ELF-1 (cell line): ENCODE measurements at places on chromosomes 2 and 18.

DNA sequence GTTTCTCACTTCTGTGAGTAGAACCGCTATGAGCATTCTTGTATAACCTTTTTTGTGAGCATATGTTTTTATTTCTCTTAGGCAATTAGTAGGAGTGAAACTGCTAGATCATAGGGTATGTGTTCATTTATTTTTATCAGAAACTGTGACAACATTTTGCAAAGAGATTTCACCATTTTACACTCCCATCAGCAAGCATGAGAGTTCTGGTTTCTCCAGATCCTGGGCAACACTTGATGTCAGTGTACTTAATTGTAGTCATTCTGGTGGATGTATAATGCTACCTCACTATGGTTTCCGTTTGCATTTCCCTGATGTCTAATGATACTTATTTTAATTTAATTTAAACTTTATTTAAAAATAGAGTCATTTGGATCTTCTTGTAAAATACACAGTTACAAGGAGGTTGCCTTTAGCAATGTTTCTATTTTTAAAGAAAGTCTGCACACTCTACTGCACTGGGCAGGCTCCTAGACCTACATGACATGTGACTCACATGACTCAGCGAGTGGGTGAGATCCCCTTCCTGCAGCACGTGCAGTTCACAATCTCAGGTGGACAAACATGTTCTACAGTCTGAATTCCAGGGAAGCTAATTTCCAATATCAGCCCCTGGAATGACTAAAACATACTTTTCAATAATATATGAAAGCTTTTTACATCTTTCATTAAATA, 127.0 kb upstream of the BCL2L11 start:
- DNase-seq = no peak

DNA sequence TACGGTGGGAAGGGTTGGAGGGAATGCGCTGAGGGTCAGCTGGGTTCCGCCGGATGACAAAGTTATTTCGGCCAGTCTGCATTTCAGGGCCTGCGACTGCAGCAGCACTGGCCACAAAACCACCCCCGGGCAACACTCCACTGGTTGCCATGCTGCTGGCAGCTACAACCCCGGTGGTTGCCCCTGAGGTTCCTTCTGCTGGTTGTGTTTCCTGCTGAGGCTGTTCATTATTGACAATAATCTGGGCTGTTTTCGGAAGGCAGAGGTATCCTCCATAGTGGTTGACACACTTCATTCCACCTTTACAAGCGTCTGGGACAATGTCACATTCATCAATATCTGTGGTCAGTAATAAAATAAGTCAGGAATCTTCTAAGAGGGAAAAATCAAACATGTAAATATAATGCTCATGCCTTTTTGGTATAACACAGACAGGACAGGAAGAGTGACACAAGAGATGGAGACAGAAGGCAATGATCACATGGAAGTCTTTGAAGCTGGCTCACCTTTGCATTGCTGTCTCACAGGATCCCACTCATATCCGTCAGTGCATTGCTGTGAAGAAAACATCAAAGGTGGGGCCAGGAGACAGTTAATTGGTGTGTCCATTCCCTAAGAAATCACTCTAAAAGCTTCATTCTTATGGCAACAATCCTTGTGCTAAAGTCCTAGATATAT, 5.7 kb downstream of the EFEMP1 start:
- DNase-seq = no peak

- DNase-seq = no peak
These were observed 315.0 kb upstream of the SLC39A10 start for GRCh38 chr2:195342061-195342460.

GRCh38 chr2:224952936-224953657, 89.2 kb downstream of the DOCK10 start:
- DNase-seq = no peak

DNA sequence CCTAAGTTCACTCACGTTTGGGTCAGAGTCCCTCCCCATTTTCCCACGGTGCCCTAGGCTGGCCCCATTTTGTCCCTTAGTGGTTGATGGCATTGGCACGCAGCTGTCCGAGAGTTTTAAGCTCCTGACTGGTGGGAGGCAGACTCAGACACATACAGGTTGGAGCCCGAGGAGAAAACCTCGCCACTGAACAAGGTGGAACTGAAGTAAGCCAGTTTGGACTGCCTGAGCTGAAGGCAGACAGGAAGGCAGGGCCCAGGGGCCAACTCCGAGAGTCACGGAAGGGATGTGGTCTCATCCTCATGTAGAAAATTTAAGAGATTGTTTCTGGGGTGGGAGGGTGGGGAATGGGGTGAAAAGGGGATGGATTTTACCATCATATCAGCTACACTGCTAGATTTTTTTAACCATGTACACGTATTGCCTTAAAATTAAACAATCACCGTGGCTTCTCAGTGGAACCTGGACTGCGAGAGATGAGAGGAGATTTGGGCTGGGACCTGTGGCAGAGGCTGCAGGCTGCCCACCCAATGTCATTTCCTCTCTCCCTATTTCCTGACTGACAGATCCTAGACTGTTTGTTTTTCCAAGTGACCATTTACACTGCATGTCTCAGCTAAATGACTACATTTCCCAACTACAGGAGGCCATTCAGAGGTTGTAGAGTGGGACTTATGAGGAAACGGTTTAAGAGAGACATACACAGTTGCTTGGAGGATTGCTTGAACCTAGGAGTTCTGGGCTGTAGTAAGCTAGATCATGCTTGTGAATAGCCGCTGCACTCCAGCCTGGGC, 19.4 kb upstream of the NMUR1 start:
- no peak for DNase-seq

DNA sequence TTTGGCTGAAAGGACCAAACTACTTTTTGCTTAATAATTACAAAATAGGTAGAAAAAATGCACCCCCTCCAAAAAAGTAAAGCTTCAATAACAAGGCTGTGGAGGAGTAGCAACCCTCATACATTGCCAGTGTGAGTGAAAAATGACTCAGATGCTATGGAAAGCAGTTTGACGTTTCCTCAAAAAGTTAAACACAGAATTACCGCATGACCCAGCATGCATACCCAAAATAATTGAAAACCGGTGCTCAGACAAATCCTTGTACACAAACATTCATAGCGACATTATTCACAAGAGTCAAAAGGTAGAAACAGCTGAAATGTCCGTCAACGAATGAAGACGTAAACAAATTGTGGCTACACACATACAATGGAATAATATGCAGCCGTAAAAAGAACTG, 38.8 kb upstream of the DAPL1 start:
- no peak for DNase-seq

DNA sequence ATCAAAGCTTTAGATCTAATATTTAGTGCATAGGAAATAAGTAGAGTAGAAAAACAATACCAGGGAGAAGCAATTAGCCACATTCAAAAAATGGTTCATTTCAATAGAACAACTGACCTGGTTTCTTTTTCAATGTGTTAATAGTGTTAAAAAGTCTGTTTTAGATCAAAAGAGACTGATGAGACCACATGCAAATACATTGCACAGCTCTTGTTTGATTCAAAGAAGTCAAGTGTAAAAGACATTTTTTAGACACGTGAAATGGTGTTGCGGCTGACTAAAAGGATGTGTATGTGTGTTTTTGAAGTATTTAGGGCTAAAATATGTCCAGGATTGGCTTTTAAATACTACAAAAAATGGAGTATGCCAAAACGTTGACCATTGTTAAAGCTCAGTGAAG, 1.2 kb upstream of the AOX1 start:
- DNase-seq = no peak

DNA sequence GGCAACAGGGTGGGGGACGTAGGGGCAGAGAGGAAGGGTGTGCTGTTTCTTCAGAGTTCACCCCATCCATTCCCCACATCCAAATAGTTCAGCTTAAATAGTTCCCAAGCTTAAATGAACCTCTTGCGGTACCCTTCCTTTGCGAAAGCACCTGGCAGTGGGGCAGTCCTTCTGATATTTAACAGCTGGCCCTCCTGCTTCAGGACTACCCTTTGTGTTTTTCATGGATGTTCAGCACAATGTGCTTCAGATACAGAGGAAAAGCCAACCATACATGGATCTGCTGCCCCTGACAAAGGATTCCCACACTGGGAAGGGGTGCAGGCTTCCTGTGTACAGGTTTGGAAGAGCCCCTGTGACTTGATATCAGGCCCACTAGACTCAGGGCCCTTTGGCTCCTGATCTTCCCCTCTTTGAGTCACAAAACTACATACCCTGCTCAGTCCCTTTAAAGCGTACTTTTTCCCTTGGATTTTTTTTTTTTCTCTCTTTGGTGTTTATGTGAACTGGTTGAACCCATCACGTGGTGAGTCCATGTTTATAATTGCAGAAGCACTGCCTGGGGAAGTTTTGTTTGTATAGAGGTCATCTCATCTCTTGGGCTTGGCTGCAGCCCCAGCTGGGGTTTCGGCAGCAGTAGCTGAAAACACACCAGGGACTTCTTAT, 45.3 kb upstream of the IGFBP5 start:
- DNase-seq = no peak

DNA sequence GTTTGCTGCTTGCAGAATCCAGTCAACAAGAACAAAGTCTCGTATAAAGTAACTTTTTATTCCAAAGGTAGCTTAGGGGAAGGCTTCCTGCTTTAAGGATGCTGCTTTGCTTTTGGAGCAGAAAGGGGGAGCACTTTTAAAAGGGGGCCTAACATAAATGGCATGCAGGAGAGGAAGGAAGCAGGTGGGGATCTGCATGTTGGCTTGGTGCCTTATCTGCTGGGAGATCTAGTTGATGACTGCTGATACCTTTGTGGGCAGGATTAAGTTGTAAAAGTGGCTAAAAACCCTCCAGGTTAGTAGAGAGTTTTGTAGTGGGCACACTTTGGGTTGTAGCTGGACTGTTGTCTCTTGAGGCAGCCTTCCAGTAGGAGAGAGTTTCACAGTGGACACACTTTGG, 22.5 kb downstream of the UBR3 start:
- DNase-seq = no peak

GRCh38 chr2:61443342-61444041, 27.4 kb downstream of the USP34 start:
- no peak for DNase-seq

- no peak for DNase-seq
These were observed 11.8 kb upstream of the DUSP2 start for GRCh38 chr2:96156926-96157648.

- DNase-seq = no peak
These were observed 15.0 kb downstream of the RND3 start for GRCh38 chr2:150472511-150472899.

- DNase-seq = no peak
These were observed 23.8 kb upstream of the IL1R2 start for GRCh38 chr2:101967826-101968513.

DNA sequence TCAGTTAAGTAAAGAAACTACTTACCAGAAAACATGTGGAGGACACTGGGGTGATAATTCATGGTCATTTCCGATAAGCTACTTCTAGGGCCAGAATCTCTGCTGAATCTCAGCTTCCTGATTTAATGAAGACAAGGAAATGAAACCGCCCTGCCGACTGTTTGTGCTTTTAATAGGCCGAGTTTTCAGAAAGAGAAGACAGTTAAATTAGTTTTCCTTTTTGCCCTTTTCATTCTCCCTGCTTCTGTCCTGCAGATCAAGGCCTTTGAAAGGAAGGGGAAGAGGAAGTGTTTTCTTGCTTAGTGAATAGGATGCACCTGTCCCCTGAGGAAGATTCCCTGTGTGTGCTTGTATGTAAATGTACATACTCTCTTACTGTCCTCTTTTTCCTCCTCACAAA, 126.6 kb downstream of the SH3RF3 start:
- no peak for DNase-seq

DNA sequence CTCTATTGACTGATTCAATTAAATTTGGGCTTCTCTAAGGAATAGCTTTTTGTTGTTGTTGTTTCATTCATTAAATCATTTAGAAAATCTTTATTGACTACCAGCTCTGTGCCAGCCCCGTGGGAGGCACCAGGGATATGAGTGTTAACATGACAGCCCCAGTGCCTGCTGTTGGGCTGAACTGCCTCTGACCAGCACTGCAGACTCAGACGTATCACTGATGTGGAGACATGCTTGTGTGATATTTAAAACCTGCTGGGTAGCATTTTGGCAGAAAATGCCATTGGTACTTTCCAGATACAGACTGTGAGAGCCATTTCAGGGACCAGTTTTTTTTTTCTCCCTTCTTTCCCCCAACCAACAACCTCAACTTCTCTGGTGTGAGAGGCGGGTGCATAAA, 38.6 kb upstream of the KCNF1 start:
- no peak for DNase-seq

DNA sequence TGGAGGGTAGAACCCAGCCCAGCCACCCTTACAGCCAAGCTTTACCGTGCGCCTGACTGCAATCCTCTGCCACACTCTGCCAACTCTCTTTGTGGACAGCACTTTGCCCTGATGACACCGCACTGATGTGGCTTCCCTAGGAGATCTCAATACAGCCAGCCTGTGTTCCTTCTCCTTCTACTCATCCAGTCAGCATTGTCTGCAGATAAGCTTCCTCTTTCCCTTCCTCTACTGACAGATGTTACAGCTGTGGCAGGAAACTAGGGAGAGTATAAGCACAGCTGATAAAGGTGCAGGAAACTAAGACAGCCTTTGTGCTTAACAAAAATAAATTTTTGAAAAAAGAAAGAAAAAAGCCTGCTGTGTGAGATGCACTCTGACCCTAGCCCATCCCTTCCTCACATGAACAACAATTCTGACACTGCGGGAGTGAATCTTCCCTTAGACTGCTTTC, 25.0 kb downstream of the CEP68 start:
- DNase-seq = no peak

GRCh38 chr18:50696929-50697328, 122.9 kb downstream of the MRO start:
- DNase-seq = peak; percentile 39

DNA sequence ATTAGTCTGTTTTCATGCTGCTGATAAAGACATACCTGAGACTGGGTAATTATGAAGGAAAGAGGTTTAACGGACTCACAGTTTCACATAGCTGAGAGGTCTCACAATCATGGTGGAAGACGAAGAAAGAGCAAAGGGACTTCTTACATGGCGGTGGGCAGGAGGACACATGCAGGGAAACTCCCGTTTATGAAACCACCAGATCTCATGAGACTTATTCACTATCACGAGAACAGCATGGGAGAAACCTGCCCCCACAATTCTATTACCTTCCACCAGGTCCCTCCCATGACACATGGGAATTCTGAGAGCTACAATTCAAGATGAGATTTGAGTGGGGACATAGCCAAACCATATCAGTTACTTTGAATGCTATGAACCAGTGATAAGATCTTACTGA, 44.1 kb downstream of the SCTR start:
- DNase-seq = no peak

GRCh38 chr2:85712336-85712735, 18.2 kb downstream of the GNLY start:
- no peak for DNase-seq

- DNase-seq = no peak
These were observed 17.1 kb downstream of the KRCC1 start for GRCh38 chr2:88038263-88039105.

- DNase-seq = peak; percentile 20
These were observed 65.9 kb upstream of the SH3RF3 start for GRCh38 chr2:109062859-109063700.

- DNase-seq = no peak
These were observed 58.9 kb upstream of the STK17B start for GRCh38 chr2:196230061-196230854.
